ENCODE measurements at places on chromosomes 3 and 15.
A peak's percentile ranks its signal among the peaks of the same experiment; 100 is the strongest.

GRCh38 chr3:107269136-107269535, 108.1 kb upstream of the CCDC54 start:
- DNase-seq, result peak; percentile 46

GRCh38 chr15:98002866-98003265, 42.4 kb downstream of the ARRDC4 start:
- no peak for DNase-seq

- no peak for DNase-seq
Measured at GRCh38 chr15:78104566-78105475, 12.5 kb downstream of the SH2D7 start.

GRCh38 chr3:45143673-45144671, 2.2 kb downstream of the CDCP1 start:
- DNase-seq, result no peak

DNA sequence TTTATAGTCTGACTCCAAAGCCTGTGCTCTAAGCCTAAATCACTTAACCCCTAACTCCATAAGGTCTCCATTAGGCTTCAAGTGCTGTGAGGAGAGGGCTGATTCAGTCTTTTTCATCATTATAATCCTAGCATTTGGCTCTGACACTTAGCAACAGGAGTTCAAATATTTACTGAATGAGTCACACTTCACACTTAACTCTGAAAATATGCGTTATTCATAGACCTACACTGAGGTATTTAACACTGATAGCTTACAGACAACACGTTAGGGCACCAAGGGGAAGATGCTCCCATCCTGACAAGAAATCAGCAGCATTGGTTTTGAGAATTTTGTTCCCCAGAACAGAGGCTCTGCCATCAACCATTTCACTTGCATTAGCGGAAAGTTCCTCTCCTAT, 53.5 kb downstream of the MSL2 start:
- DNase-seq, result no peak

All from Jurkat, Clone E6-1 (cell line).